Stimulated activated CD4-positive, alpha-beta T cell treated with anti-CD3 and anti-CD28 coated beads, Interleukin-1b, Interleukin-23, amount 100 ng/mL, for 1 hour (primary cell): ENCODE measurements at places on chromosomes 13 and 19.
A peak's percentile ranks its signal among the peaks of the same experiment; 100 is the strongest.

DNA sequence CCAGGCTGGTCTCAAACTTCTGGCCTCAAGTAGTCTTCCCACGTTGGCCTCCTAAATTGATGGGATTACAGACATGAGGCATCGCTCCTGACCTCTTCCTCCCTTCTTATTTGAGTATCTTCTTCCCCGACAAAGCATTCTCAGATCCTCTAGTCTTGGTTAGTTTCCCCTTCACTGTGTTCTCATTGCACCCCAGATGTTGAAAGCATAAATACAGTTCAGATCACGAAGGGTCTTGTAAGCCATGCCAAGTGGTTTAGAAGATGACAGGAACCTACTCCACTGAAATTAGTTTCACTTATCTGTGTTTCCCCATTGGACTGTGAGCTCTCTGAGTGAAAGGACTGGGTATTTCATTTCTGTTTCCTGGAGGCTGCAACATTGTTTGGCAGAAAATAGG, 100.7 kb downstream of the DGKH start:
- DNase-seq = no peak

DNA sequence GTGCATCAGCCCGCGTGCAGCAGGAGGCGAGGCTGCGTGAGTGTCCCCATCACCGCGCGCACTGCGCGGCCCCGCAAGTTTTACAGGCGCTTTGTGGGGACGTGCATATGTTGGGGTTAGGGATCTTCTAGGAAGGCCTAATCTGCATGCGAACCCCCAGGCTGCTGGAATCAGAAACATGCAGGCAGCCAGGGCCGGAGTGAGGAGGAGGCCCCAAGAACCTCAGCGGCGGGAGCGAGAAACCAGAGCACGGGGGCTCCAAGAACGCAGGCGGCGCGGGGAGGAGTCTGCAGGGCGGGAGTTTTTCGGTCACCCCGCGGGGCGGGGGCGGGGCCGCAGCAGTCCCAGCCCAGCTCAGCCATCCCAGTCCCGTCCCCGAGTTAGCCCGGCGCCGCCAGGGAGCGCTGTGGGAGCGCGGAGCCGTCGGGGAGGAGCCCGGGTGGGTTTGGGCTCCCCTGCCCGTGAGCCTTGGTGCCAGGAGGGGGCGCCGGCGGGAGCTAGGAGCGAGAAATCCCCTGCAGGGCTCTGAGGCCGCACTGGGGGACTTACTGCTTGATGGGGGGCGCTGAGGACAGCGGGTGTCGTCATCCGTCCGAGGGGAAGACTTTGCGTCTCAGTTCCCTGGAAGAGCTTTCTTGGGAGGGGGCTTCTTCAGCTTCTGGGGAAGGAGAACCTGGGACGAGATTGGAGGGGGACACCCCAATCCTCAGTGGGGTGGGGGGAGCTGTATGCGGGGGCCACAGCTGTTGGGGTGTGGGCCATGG, 933 bp upstream of the NRTN start:
- peak; percentile 87 for DNase-seq

DNA sequence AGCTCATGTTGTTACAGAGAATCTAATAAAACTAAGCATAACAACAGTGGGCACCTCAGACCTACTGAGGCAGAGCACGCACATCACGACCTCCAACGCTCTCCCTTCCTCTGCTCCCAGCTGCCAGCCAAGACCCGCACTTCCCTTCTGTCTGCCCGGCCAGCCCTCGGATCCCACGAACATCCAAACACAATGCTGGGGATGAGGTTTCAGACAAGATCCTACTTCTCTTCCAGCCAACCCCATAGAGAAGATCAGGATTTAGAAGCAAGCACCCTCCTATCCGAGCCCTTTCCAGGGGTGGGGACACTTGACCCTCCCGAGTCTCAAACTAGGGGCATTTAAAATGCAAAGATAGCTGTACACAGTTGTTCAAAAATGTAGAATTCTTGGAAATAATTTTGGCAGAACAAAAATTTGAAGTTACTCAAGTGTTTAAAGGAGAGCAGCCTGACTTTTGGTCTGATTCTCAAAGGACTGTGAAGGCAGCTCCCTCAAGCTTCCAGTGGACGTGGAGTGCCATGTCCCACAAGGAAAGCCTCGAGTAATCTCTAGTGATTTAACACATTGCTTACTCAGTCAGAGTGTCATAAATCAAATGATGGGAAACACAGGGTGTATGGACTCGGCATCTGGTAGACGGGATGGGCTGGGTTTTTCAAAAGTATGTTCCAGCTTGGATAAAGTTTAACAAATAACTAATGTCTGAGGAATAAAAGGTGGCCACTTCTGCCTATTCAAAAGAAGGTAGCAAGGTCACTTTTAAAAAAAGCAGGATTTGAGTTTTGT, 32.8 kb downstream of the ANKRD10 start:
- no peak for DNase-seq

DNA sequence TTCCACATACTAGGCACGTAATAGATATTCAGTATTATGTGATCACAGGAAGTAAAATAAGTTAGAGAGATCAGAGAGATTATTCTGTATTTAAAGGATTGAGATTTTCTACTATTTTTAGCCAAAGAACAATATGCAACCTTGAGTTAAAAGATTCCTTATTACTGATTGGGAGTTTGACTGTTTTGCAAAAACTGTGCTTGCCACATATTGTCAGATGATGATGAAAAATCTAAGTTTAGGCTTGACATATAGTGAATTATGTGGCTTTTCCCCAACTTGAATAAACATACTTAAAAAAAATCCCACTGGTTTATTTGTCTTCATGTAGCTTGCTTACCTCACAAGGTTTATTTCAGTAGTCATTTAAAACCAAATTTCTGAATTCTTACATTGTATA, 194.4 kb downstream of the KCNRG start:
- no peak for DNase-seq

- no peak for DNase-seq
Observed at GRCh38 chr13:43918636-43919035, 38.9 kb downstream of the LACC1 start.

DNA sequence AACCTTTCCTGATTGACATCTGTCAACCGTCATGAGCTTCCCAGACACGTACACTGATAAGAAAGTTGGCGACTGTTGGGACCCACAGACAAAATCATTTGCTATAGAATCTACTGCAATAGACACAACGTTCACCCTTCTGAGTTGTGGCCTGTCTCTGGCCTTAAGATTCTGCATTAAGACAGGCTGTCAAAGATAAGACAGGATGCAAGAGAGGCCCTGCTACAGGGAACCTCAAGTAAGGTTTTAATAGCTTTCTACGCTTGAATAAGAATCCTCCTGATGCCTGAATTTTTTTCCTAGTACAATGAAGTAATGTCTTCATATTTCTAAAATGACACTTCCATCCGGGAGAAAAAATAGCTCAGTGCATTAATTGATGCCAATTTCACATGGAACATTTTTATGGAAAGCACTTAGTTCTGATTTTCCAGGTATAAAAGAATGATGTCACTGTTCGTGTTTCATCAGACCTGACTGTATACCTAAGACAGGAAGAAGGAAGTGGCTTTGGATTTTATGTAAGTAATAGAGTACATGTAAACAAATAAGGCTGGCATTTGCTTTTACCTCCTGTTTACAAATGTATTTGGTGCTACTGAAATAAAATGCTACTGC, 275.2 kb upstream of the GPC6 start:
- no peak for DNase-seq
